ENCODE measurements at places on chromosomes 1 and 21.

DNA sequence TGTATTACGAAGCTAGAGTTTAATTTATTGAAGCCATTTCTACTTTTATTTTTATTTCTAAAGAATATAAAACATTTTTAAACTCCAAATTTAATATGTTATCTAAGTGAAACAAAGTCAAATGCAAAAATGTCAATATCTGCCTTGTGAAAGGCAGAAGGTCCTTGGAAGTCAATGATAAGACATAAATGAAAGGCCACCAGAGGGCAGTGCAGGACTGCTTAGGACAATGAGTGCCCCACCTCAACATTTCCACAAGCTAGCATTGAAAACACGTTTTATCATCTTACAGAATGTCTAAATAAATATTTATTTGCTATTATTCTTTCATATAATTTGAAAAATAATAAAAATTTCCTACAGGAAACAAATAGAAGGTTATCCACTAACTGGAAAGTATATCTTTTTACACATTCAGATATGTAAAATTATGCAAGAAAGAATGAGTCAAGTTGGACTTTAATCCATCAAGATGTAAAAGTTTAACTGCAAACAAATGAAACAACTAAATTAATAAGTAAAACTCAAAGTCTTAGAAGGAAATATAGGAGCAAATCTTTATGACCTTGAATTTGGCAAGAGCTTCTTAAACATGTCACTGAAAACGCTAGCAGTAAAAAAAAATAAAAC is 140.1 kb upstream of the FMN2 start:
- DNase-seq = no peak

DNA sequence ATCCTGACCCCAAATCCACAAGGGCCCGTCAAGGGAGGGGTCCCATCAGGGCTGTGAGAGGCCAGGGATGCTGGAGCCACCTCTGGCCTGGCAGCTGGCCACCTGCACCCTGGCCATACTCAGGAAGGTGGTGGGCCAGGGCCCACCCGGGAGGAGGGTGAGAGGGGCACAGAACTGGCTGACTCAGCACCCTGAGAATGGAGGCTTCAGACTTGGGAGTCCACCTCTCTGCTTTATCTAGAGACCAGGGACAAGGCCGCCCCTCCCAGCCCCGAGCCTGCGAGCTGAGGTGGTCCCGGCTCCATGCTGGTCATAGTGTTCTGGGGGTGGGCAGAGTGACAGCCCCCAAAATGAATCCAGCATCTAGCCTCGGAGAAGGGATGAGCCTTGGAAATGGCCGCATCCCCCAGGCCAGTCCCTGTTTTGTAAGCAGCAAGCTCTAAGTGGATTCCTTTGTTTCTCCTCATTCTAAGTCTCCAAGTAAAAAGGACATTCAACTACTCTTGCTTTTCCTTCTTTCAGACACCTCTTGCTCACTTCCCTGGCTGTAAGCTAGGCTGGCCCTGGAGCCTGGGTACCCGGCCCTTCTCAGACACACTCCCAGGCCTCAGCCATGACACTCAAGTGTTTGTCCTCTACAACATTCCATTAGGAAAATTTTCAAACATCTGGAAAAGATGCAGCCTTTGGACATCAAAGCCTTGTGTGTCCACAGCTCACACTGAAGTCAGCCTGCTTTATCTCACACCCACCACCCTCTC is 12.3 kb downstream of the WNT3A start:
- DNase-seq = no peak

DNA sequence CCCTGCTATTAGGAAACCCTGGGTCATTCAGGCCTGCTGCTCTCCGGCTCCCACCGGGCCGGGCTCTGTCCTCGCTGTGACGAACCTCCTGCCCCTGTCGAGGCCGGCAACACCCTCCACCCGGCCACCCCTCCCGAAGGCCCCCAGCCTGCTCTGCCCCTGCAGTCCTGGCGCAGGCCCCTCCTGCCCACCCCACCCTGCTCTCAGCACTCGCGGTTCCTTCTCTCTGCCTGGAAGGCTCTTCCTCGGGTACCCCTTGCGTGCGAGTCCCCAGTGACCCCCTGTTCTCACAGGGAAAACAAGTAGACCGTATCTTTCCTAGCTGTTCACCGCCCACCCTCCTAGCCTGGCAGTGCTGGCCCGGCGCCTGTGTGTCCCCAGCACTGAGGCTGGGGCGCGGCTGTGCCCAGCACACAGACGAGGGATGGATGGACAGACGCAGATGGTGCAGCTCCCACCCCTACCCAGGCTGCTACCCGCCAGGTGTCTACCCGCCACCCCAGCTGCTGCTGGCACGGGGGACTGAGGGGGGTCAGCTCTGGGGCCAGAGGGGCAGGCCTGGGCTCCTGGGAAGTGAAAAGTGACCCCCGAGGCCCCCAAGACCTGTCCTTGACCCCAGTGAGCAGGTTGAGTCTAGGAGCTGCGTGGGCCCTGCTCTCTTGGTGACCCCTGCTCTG is 3.1 kb upstream of the VWA1 start:
- DNase-seq = no peak

- DNase-seq = no peak
These were observed 29.3 kb upstream of the SRSF10 start for GRCh38 chr1:24009406-24009805.

- DNase-seq = no peak
These were observed 6.3 kb upstream of the TRIM33 start for GRCh38 chr1:114517348-114517747.

Data from stimulated activated CD8-positive, alpha-beta memory T cell treated with anti-CD3 and anti-CD28 coated beads, Interleukin-15, amount 100 ng/mL, for 24 hours (primary cell).